Transverse colon (tissue), 4 donors: ENCODE measurements at places on chromosomes 12 and 14.

- H3K27me3 ChIP-seq = no peaks in the 10 kb centered on the region
- H3K4me3 ChIP-seq = no peak overlapping the region
- H3K36me3 ChIP-seq = no peaks in the 10 kb centered on the region
- DNase-seq = no peak
- H3K4me1 ChIP-seq = peaks cover 89% of the 10 kb centered on the region
- peak overlapping the region; percentile 100 for H3K27ac ChIP-seq
Measured at GRCh38 chr14:68782091-68782981, 10.5 kb downstream of the ZFP36L1 start.

GRCh38 chr12:67111182-67111581 lies 158.0 kb upstream of the CAND1 start:
- no peaks in the 10 kb centered on the region for H3K27me3 ChIP-seq
- no peak for DNase-seq
- H3K4me3 ChIP-seq = no peak overlapping the region
- H3K36me3 ChIP-seq = no peaks in the 10 kb centered on the region

DNA sequence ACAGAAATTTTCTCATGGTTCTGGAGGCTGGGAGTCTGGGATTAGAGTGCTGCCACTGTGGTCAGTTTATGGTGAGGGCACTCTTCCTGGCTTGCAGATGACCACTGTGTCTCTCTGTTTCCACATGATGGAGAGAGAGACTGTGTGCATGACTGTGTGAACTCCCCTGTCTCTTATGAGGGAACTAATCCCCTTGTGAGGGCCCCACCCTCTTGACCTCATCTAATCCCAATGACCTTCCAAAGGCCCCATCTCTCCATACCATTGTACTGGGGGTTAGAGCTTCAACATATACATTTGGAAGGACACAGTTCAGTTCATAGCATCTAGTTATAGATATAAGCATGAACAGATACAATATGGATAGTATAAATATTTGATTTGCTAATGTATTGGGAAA lies 31.7 kb downstream of the ANO6 start:
- DNase-seq = no peak
- no peak overlapping the region for H3K4me3 ChIP-seq
- H3K27me3 ChIP-seq = no peaks in the 10 kb centered on the region

DNA sequence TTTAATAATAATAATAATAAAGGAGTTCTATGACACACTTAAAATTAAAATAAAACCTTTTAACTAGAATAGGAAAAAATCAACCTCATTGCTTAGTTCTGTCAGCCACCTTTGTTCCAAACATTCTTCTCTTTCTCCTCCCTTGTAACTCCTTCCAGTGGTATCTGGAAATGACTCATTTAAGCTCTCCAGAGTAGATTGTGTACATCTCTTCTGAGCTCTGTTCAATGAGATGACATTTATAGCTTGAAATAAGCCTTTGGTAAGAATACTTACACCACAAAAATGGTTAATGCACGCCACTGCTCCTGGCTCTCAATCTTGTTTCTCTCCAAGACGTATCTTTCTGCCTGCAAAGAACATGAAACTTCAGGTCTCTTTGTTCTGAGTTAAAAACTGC lies 70.3 kb downstream of the STAB2 start:
- no peak for DNase-seq
- no peak overlapping the region for H3K4me3 ChIP-seq
- H3K4me1 ChIP-seq = peaks cover 18% of the 10 kb centered on the region

DNA sequence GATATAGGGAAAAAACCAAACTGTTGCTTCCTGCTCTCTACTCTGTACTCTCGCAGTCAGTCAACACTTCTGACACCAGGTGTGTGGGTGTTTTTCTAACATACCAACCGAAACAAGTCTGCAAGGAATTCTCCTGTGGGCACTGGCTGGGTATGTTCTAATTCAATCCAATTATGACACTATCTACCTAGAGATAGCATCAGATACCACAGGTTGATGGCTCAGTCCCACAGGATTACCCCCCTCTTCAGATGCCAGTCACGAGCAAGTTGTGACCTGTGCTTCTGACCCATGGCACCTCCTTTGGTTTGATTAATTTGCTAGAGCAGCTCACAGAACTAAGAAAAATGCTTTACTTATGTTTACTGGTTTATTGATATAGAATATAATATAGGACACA lies 78.3 kb downstream of the DYRK2 start:
- no peaks in the 10 kb centered on the region for H3K27me3 ChIP-seq
- H3K27ac ChIP-seq = no peak overlapping the region
- H3K4me1 ChIP-seq = no peaks in the 10 kb centered on the region
- no peaks in the 10 kb centered on the region for H3K36me3 ChIP-seq

DNA sequence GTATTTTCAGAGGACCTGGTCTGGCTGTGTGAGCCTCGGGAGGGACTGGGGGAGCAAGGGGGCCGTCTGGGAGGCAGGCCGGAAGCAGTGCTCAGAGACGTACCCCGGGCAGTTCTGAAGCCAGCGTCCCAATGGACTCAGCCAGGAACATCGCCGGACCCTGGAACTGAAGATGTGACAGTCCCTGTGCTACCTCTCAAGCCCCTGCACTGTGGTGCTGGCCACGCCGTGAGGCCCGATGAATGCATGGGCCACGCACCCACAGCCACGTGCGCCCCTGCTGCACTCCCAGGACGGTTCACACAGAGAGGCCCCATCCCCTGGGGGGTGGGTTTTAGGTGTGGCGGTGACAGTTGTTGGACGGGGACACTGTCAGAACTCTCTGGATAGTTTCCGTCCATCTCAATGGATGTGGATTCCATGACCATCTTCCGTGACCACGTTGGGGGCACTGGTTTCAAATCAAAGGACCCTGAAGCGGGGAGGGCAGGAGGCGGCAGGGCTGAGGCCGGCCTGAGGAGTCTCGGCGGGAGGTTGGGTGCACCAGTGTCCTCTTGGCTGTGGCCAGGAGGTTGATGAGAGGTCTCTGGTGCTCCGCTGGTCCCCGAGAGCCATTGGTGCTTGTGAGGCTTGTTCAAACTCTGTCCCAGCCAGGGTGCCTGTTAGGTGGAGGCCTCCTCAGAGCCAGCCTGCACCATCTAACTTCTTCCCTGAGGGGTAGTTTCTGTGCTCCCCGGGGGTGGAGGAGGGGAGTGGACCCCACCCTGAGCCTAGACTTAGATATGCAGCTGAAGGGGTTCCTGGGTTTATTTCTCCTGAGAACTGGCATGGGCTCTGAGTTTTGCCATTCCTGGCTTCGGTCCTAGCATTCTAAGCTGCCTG lies 36.3 kb upstream of the TSPAN9 start:
- H3K27me3 ChIP-seq = no peaks in the 10 kb centered on the region
- H3K36me3 ChIP-seq = no peaks in the 10 kb centered on the region
- no peaks in the 10 kb centered on the region for H3K4me1 ChIP-seq
- no peak for DNase-seq
- no peak overlapping the region for H3K27ac ChIP-seq
- no peak overlapping the region for H3K4me3 ChIP-seq

DNA sequence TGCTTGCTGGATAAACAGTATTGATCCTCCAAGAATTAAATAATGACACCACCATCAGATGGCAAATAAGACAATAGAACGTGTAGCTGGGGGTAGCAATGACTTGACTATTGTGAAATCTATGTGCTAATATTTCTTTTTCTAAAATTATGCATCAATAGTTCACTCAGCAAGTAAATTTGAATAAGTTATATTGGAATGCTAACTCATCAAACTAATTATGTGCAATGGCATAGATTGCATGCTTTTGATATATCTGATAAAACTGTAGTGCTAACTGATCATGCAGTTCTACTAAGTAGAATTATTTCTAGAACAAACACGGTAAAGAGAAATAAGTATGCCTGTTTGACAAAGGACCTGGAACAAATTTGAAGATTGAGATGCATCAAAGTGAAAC lies 474.4 kb downstream of the NOVA1 start:
- no peak overlapping the region for H3K27ac ChIP-seq
- H3K27me3 ChIP-seq = no peaks in the 10 kb centered on the region
- no peaks in the 10 kb centered on the region for H3K4me1 ChIP-seq
- no peaks in the 10 kb centered on the region for H3K36me3 ChIP-seq
- H3K4me3 ChIP-seq = no peak overlapping the region

GRCh38 chr12:6041891-6042290 lies 82.6 kb downstream of the VWF start:
- no peaks in the 10 kb centered on the region for H3K27me3 ChIP-seq
- no peak for DNase-seq
- no peaks in the 10 kb centered on the region for H3K36me3 ChIP-seq
- no peaks in the 10 kb centered on the region for H3K4me1 ChIP-seq
- H3K27ac ChIP-seq = no peak overlapping the region

DNA sequence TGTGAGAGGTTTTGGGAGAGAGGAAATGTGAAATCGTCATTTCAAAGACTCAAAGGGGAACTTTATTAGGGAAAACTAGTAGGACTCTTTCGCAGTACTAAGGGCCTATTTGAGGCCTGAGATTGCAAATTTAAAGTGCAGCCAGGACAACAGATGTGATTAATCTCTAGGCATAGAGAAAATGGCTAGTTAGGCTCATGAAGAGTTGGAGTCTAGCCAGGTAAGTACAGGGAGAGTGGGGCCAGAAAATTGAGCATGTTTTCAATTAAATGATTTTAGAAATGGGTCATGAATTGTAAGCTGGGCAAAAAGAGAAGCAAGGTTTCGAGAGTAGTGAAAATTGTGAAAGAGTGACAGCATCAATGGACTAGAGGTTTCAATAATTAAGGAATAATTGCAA lies 91.9 kb upstream of the LMNTD1 start:
- H3K4me1 ChIP-seq = no peaks in the 10 kb centered on the region
- no peaks in the 10 kb centered on the region for H3K36me3 ChIP-seq
- H3K27me3 ChIP-seq = no peaks in the 10 kb centered on the region
- H3K27ac ChIP-seq = no peak overlapping the region
- no peak for DNase-seq
- H3K4me3 ChIP-seq = no peak overlapping the region

DNA sequence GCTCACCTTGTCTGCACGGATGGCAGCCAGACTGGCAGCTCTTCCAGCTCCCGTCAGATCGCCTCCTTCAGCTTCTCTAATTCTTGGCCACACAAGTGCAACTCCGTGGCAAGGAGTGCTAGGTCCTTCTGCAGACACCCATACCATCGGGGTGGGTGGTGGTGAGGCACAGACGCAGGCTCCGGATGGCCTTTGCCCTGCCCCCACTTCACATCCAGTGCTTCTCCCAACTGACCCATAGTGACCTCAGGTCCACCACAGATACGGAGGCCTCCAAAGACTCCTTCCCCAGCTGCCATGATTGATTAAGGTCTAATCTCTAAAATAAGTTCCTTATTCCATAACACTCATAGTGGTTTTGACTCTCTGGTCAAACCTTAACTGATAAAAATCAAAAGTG lies 19.9 kb upstream of the CD27 start:
- no peaks in the 10 kb centered on the region for H3K36me3 ChIP-seq
- no peak overlapping the region for H3K4me3 ChIP-seq
- DNase-seq = no peak
- H3K27me3 ChIP-seq = no peaks in the 10 kb centered on the region
- no peak overlapping the region for H3K27ac ChIP-seq
- H3K4me1 ChIP-seq = peaks cover 19% of the 10 kb centered on the region

- no peak overlapping the region for H3K4me3 ChIP-seq
- DNase-seq = no peak
- H3K27ac ChIP-seq = no peak overlapping the region
- no peaks in the 10 kb centered on the region for H3K36me3 ChIP-seq
- H3K4me1 ChIP-seq = no peaks in the 10 kb centered on the region
Measured at GRCh38 chr12:103391103-103391502, 104.7 kb downstream of the C12orf42 start.

DNA sequence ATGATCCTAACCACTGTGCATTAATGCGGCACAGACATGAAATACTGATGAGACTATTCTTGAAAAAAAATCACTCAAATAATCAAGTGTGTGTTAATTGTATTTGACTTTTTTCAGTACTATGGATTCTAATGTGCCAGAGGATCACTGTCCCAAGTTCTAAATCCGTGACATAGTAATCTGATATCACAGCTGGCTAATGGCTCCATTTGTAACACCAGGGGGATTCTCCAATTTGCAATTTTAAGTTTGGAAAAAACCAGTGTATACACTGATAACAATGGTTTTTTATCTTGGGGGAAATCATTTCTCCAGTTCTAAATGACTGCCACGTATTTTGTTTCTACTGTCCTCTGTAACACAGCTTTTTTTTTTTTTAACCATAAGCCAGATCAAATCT lies 33.0 kb downstream of the MPHOSPH9 start:
- DNase-seq = no peak
- no peaks in the 10 kb centered on the region for H3K4me1 ChIP-seq
- no peak overlapping the region for H3K27ac ChIP-seq
- H3K4me3 ChIP-seq = no peak overlapping the region
- no peaks in the 10 kb centered on the region for H3K27me3 ChIP-seq

DNA sequence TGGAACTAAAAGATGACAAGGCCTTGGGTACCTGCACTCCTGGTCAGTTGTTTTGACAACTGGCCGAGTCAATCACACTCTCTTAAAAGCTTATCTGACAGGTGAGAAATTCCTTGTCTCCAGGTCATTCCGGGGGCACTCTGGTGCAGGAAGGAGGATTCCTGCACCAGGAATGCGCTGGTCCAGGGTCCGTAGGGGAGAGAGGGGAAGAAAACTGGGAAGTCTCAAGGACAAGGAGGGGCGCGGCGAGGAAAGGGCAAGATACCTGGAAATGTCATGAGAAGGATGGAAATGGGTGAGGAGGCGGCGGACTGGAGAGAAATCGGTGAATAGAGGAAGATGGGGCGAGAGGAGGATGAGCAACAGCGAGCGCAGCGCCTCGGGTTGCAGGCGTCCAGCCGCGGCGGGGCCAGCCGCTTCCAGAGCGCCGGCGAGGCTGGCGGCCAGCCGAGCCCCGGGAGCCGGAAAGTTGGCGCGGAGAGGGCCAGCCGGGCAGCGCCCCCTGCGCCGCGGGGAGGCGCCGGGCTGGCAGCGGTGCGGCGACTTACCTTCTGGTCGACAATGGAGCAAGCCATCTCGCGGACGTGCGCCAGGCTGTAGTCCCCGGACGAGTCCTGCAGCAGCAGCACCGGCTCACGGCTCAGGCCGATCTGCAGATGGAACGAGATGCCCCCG lies 809 bp downstream of the PRKD1 start:
- peaks cover 19% of the 10 kb centered on the region for H3K4me1 ChIP-seq
- H3K36me3 ChIP-seq = no peaks in the 10 kb centered on the region
- H3K27me3 ChIP-seq = peaks cover 42% of the 10 kb centered on the region

- H3K27ac ChIP-seq = no peak overlapping the region
- H3K27me3 ChIP-seq = no peaks in the 10 kb centered on the region
- no peak for DNase-seq
- H3K4me1 ChIP-seq = peaks cover 18% of the 10 kb centered on the region
- no peaks in the 10 kb centered on the region for H3K36me3 ChIP-seq
- H3K4me3 ChIP-seq = no peak overlapping the region
Measured at GRCh38 chr12:56988207-56988739, 18.1 kb downstream of the ZBTB39 start.

- no peak overlapping the region for H3K27ac ChIP-seq
- H3K27me3 ChIP-seq = no peaks in the 10 kb centered on the region
- H3K36me3 ChIP-seq = no peaks in the 10 kb centered on the region
- DNase-seq = no peak
Measured at GRCh38 chr14:65296402-65296801, 116.1 kb upstream of the FUT8 start.

DNA sequence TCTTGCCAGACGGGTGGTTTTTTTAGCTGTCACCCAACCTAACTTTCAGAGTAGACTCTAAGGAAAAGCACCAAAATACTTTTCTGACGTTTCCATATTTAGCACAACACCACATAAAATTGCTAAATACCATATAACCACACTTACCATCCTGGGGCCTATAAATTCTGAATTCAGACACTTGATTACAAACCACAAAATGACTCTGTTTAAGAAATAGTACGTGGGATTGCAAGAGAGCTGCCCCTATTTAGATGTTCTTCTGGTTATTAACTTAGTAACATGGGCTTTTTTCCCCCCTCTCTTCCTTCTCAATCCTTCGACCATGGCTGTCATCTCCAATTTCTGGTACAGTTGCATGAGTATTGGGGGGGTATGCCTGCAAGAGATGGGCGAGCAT lies 287.7 kb downstream of the BMP4 start:
- H3K4me3 ChIP-seq = no peak overlapping the region
- H3K27me3 ChIP-seq = no peaks in the 10 kb centered on the region
- no peak for DNase-seq
- no peaks in the 10 kb centered on the region for H3K4me1 ChIP-seq
